ENCODE measurements at places on chromosomes 2 and 18.

DNA sequence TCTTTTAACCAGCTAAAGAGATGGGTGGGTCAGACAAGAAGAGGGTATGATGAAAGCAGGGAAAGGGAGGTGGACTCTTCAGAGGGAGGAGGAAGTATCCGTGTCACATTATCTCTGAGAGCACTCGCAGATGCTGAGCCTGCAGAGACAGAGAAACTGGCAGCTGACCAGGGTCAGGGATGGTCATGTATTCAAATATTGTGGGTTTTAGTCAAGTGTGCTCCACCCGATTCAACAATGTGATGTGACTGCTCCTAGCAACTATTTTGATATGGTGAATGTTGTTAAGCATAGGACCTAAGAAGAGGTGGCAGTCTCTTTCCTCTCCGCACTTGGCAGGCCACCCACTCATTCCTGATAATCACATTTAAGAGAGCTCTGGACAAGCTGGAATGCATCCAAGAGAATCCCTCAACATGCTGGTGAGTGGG is 1.3 kb upstream of the CLIP4 start:
- DNase-seq, result no peak

DNA sequence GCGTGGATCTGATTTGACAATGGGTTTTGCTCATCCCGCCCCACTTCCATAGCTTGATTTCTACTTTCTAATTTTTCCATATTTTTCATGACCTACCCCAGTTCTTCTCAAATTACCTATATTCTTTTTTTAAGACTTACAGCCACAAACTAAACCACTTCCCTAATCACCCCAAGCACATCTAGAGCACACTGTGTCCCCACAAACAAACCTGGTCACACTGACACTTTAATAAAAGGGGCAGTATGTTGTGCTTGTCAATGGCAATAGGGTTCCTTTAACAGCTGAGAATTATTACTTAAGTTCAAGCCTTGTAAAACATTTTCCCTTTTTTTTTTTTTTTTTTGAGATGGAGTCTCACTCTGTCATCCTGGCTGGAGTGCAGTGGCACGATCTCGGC is 47.1 kb downstream of the MREG start:
- DNase-seq, result no peak

DNA sequence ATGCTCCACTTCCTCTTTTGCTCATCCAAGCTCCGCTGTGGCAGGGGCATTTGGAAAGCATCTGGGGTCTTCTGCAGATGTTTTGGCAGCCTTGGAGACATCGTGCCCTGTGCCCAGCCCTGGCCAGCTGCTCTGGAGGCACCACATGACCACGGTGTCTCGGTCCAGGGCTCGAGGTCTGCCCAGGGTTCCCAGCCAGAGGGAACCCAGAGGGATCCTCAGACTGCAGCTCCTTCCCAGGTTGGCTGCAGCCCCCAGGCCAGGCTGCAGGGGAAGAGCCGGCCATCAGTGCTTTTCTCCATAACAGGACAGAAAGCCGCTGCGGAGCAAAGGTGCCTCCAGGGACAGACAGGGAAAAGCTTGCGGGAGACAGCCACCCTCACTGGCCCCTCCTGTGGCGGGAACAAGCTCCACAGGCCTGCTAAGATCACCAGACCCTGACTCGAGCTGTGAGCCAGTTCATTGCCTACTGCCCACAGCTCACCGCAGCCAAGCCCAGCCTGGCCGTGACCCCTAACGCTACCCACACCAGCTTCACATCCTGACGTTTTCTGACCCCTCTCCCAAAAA is 74.7 kb downstream of the SMAD7 start:
- no peak for DNase-seq

DNA sequence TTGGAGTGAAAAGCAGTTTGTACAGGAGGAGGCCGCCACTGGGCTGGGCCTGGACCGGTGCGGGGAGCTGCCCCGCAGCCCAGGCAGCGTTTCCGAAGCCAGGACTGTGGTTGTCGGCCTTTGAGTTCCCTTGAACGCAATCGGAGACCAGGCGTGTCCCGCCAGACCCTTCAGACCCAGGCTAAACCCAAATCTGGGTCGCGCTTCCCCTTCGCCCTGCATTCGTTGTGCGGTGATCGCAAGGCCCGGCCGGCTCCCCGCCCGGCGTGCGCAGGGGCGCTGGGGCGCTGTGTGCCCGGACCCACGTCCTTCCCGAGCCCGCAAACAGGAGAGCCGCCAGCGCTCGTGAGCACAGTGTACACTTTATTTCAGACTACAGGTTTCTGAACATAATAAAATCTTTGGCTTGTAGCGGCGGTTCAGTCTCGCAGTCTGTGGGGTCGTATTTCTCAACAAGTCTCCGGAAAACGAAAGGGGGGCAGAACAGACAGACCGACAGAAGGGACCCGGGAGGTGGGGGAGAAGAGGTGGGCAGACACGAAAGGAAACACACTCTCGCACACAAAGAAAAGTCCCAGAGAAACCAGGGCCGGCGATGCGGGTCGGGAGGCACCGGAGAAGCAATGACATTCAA is 5.5 kb downstream of the EN1 start:
- no peak for DNase-seq

GRCh38 chr2:216851486-216852090 is 8.3 kb downstream of the TNP1 start:
- no peak for DNase-seq

- DNase-seq, result no peak
Observed at GRCh38 chr2:144258154-144258553, 261.8 kb downstream of the ZEB2 start.

- DNase-seq, result no peak
Observed at GRCh38 chr2:212949786-212950185, 201.6 kb downstream of the IKZF2 start.

- no peak for DNase-seq
Observed at GRCh38 chr2:1515986-1516797, 102.9 kb downstream of the TPO start.

GRCh38 chr18:69898241-69898861 is 49.3 kb downstream of the CD226 start:
- no peak for DNase-seq

DNA sequence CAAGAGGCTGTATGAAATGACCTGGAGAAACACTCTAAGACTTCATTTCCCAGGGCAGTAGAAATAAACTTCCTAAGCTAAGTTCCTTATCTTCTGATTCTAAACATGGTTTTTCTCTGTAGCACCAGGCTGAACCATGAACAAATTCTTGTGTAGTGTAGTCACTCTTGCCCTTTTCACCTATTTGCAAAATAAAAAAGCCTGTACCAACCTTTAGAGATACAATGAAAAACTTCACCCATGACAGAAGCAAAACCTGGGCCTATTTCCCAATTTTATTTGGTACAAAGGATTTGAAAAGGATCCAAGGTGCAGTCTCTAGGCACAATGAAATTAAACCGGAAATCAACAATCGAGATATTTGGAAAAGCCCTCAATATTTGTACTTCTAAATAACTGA is 43.6 kb downstream of the POLR1A start:
- no peak for DNase-seq

DNA sequence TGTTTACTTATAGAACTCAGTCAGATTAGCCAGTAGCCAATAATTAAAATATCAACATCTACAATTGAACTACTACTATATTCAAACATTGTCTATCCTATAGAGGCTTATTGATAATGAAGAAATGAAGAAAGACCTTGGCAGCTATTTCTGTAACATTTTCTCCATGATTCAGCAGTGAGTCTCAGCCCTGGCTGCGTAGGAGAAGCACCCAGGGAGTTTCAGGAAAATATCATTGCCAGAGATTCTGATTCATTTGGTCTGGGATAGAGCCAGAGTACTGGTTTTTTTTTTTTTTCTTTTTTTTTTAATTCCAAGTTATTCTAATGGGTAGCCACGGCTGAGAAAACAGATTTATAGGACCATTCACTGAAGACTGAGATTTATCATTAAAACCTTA is 404.8 kb downstream of the TXNL1 start:
- no peak for DNase-seq

- no peak for DNase-seq
Observed at GRCh38 chr2:12412898-12413305, 303.8 kb upstream of the TRIB2 start.

GRCh38 chr2:53127061-53127650 is 640.4 kb upstream of the CHAC2 start:
- DNase-seq, result no peak

DNA sequence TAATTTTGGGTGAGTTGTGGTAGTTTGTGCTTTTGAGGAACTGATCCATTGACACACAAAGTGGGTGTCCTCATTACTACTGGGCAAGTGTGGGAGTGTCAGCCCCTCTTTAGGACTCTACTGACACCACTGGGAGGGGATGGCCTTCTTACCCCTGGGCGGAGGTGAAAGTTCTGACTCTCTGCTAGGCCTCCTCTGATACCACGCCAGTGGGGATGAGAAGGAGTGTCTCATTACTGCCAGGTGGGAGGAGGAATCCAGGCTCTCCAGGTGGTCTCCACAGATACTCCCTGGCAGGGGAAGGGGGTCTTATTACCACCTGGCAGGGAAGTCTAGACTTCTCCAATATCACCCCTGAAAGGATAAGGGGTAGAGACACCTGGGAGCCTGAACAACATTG is 9.1 kb downstream of the LCLAT1 start:
- DNase-seq, result no peak

- no peak for DNase-seq
Observed at GRCh38 chr2:152307863-152308262, 27.1 kb upstream of the FMNL2 start.

DNA sequence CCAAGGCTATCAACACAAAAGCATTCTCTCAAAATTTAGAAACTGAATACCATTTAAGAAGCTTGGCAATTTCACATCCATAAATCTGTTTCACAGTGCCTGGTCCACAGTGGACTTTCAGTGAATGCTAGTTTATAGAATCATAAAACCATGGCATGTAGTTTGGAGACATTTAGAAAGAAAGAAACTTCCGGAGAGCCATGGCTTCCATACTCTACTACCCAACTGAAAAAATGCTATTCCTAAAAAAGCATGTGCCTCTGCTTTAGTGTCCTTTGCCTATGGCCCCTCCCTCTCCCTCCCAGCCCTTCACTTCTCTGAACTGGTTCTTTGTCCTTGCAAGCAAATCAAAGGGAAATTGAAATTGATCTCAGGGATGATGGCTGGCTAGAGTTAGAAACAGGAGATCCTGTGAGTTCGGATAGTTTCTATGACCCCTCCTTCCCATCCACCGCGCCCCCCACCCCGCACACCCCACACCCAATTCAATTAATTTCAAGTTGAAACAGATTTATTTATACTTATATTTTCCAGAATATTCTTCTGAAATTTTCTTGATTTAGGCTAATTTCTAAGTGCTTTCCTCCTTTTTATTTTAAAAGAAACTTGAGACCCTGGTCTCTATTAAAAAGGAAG is 248.3 kb downstream of the TRIB2 start:
- DNase-seq, result no peak

- no peak for DNase-seq
Observed at GRCh38 chr2:207045531-207045930, 106.2 kb downstream of the CPO start.

DNA sequence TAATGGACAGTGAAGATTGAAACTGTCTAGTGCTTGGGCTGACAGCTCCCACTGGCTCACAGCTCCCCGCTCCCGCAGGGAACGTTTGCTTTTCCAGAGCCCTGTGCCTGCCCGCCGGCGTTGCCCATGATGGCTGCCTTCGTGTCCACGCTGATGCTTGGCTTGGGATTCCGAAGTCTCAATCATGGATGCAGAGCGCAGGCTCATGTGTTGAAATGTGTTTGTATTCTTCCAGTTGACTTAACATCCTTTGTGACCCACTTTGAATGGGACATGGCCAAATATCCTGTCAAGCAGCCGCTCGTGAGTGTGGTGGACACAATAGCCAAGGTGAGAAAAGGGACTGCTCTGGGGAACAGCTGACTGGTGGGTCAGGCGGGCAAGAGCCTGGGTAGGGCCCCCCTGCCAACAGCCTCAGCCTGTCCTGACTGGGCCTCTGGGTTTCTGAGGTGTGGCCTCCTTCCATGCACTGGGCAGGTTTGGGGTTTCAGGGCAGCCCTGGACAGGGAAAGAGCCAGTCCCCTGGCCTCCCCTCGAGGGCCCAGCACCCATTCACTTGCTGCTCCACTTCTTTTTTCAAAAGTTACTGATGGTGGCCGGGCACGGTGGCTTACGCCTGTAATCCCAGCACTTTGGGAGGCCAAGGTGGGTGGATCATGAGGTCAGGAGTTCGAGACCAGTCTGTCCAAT is 42.8 kb downstream of the ATP6V1C2 start:
- no peak for DNase-seq

DNA sequence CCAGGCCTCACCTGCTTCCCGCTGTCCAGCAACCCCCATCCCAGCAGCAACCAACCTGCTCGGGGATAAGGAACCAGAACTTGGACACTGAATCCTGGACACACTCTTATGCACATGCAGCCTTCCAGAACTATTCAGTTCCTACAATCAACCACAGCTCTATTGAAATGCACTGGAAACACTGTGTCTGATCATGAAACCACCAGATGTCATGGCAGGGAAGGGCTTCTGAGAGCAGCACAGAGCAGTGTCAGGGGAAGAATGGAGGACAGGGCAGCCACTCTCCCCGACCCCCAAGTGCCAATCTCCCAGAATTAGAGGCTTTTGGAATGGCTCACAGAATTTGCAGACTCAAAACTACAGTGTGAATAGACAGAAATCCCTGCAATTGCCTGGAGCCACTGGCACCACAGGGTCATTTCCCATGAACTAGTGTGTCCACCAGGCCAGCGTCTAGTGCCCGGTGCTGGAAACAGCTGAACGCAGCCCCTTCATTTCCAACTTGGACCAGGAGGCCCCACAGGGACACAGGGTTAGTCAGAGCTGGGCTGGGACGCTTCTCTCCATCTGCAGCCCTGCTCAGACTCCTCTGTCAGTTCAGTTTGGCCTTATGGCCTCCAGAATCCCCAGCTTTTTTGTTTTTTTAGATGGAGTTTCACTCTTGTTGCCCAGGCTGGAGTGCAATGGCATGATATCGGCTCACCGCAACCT is 25.5 kb downstream of the MRPL35 start:
- DNase-seq, result no peak

- no peak for DNase-seq
Observed at GRCh38 chr18:24674200-24674599, 213.8 kb downstream of the HRH4 start.

DNA sequence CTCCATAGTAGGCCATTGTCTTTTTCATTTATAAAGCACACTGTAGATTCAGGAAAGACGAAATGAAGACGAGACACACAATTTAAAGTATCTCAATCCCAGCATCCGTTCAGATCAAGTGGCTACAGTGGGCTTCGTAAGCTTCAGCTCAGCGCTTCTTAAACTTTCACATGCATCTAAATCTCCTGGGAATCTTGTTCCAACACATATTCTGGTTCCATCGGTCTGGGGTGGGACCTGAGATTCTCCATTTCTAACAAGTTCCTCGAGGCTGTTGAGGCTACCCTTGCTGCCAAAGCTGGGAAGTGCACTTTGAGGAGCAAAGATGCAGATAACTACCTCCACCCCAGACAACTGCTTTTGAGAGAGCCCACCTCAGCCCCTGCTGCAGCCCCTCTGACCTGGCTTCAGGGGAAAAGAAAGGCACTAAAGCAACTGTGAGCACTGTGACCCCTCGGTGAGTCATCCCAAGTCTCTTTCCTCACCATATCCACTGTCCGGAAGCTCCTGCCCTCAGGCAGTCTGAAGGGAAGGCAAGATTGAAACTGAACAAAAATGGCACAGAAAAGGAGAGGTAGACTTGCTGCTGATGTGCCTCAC is 201.1 kb upstream of the FBXO11 start:
- no peak for DNase-seq
